ENCODE measurements at places on chromosomes 12 and 14.

DNA sequence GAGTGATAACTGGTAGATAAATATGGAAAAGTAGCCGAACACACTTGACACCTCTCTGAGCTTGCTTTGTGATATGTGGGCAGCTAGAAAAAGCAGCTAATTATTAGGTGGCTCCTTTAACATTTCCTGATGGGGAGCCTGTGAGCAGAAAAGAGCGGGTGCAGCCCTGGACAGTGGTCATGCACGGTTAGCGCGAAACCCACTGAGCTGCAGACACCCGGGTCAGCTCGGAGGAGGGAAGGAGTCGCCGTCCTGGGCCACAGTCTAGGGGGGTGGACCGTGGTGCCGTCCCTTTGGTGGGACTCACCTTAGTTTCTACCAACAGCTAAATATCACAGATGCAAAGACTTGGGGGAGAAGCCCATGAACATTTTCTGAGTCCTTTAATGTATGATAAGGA lies 6.6 kb downstream of the COA8 start:
- no peak for DNase-seq

GRCh38 chr12:100251917-100252316 lies 15.0 kb downstream of the DEPDC4 start:
- DNase-seq, result no peak

GRCh38 chr12:131628023-131628740 lies 82.7 kb upstream of the SFSWAP start:
- DNase-seq, result no peak

DNA sequence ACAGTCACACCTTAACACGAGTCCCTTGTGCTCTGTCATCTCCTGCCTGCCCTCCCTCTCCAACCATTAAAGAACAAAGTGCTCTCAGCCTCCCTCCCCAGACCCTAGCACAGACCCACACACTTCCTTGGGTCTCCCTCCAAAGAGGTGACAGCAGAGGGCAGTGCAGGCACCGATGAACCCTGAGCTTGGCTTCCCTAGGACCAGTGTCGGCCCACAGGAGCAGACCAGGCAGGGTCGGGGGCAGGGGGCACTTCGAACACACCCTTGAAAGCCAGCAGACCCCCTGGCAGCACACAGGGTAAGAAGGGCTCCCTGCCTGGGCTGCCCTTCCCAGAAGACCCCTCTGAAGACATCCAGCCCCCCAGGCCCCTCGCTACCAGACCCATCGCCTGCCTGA lies 7.0 kb downstream of the CDK2AP1 start:
- no peak for DNase-seq

GRCh38 chr14:73047808-73048207 lies 10.5 kb upstream of the RBM25 start:
- no peak for DNase-seq

DNA sequence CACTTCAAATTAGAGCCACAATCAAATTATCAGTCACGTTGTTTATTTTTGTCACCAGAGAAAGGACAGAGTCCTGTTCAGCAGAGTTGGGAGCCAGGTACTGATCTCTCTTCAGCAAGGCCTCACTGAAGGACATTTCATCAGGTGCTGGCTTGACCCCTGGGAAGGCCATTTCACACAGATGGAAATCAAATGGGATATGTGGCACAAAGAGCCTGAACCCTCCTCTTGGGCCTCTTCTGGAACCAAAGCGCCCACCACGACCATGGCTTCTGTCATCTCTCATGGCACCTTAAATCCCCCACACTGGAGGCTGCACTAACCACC lies 121.5 kb downstream of the PTCSC3 start:
- DNase-seq, result no peak

- peak; percentile 64 for DNase-seq
Observed at GRCh38 chr12:49644620-49644994, 21.2 kb downstream of the PRPF40B start.

Data from activated CD4-positive, CD25-positive, alpha-beta regulatory T cell treated with anti-CD3 and anti-CD28 coated beads, Interleukin-2, amount 50 U/mL, for 16 hours (primary cell).